Kidney glomerular epithelial cell (primary cell): ENCODE measurements at places on chromosomes 3 and 15.

DNA sequence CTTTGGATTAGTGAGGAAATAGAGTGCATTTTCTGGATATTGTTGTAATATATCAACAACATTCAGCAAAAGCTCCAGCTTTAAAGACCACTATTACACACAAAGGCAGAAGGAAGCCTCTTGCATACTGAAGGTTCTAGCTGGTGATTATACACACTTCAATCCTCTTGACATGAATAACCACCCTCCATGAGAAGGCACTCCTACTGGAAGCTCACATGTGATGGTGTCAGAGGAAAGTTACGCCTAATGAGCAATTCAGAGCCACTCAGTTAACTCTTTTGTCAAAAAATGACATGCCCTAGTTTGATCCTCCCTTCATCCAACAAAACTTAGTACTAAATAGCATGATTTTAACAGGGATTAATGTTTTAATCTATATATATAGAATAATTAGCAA, 124.6 kb upstream of the LYSMD4 start:
- DNase-seq = no peak

- DNase-seq = no peak
These were observed 262.6 kb upstream of the NAALADL2 start for GRCh38 chr3:174596447-174596982.

DNA sequence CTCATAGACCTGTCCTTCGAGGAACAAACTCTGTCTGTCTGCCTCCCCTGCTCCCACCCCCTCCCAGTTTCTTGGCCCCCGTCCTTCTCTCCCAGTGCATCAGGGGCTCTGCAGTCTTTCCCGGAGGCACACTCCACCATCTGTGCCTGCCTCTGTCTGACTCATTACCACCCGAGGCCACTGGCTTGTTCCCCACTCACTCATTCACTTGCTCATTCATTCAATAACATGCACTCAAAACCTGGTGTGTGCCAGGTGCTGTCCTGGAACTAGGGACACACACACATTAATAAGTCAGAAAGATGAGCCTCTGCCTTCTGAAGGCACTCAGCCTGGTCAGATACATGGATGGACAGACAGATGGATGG, 12.4 kb downstream of the AMIGO3 start:
- no peak for DNase-seq

DNA sequence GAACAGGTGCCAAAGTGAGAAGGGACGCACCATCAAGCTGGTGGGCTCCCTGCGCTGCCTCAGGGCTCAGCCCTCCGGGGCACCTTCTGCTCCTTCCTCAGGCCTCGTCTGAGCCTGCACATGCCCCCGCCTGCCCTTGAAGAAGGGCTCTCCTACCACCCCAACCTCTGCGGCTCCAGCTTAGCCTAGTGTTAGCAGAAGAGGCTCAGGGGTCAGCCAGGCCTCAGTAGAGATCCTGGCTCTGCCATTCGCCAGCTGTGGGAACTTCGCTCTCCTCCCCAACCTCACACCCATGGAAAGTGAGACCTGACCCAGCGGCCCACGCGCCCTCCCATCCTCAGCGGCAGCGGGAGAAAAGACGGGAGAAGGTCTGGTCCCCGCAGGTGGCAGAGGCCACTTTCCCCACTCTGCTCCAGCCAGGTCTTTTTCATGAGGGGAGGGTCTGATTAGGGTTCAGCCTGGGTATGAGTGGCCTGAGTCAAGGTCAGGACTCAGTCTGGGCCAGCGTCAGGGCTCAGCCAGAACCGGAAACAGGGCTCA, 8.2 kb downstream of the GRIP2 start:
- DNase-seq = no peak

DNA sequence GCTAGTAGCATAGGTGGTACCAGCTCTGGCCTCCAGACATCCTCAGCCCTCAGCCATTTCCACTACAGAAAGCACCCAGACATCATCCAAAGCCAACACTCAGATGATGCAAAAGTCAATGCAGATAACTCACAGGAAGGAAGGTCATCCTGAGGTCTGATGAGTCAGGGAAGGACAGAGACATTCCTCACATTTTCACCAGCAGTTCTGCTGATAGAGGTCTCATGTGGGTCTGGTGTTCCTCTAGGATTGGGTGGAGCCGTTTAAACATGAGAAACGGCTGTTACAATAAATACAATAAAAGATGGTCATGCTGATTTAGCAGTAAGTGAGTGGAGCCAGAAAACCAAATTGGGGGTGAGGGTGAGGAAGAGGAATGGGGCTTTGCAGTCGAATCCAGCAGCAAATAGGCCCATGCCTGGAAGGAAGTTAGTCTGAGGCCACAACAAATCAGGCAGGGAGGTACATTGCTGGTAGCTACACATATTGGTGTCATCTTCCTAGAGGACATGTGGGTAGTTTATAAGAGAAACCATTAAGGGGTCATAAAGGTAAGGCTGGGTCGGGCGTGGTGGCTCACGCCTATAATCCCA, 33.3 kb upstream of the FLNB start:
- peak; percentile 91 for DNase-seq

- DNase-seq = no peak
These were observed 110.1 kb downstream of the PLD1 start for GRCh38 chr3:171700157-171700556.

- DNase-seq = no peak
These were observed 441.9 kb upstream of the MDFIC2 start for GRCh38 chr3:70754314-70754713.

- no peak for DNase-seq
These were observed 9.4 kb downstream of the IMPG2 start for GRCh38 chr3:101310978-101311375.

DNA sequence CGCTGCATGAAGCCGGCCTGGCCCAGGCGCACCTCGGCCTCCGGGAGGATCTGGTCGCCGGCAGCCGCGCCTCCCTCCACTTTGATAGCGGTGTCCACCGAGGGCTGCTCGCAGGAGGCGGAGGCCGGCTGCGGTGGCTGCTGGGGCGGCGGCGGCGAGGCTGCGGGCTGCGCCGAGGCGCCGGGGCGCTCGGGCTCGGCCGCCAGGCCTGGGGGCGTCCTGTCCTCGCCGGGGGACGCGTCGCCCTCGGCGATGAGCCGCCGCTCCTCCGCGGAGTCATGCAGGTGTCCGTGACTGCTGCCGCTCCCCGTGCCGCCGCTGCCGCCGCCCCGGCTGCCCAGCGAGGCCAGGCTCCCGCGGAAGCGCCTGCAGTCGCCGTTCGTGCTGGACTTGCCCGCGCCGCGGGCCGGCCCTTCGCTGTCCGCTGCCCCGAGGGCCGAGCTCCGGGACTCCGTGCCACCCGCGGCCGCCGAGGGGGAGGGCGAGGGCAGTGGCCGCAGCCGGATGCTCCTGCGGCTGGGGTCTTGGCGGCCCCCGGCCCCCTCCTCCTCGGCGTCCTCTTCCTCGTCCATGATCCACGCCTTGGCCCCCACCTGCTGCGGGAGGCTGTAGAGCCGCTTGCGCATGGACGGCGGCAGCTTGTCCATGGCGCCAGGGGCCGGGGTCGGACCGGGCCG, 996 bp downstream of the HCN4 start:
- DNase-seq = no peak

DNA sequence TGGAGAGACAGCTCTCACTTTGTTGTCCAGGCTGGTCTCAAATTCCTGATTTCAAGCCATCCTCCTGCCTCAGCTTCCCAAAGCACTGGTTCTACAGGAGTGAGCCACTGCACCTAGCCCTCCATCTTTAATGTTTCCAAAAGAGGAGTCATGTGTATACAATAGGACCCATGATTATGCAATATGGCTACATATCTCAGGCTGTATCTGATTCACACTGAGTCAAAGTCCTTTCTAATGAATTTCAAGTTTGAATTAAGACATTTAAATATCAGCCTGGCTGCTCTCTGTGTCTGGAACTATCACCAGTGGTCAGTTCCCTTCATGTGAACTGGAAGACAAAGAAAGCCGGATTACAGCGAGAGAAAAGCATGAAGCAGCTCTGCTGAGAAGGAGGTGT, 90.5 kb downstream of the MINAR1 start:
- DNase-seq = no peak

- DNase-seq = no peak
These were observed 13.5 kb downstream of the MCCC1 start for GRCh38 chr3:183085634-183086390.

- DNase-seq = no peak
These were observed 11.2 kb downstream of the SENP7 start for GRCh38 chr3:101501783-101502182.

- no peak for DNase-seq
These were observed 251.0 kb upstream of the TLE3 start for GRCh38 chr15:70348581-70349344.

GRCh38 chr3:18729671-18730070, 304.5 kb upstream of the SATB1 start:
- DNase-seq = no peak

GRCh38 chr3:76753599-76753998, 286.3 kb upstream of the ROBO2 start:
- peak; percentile 8 for DNase-seq

DNA sequence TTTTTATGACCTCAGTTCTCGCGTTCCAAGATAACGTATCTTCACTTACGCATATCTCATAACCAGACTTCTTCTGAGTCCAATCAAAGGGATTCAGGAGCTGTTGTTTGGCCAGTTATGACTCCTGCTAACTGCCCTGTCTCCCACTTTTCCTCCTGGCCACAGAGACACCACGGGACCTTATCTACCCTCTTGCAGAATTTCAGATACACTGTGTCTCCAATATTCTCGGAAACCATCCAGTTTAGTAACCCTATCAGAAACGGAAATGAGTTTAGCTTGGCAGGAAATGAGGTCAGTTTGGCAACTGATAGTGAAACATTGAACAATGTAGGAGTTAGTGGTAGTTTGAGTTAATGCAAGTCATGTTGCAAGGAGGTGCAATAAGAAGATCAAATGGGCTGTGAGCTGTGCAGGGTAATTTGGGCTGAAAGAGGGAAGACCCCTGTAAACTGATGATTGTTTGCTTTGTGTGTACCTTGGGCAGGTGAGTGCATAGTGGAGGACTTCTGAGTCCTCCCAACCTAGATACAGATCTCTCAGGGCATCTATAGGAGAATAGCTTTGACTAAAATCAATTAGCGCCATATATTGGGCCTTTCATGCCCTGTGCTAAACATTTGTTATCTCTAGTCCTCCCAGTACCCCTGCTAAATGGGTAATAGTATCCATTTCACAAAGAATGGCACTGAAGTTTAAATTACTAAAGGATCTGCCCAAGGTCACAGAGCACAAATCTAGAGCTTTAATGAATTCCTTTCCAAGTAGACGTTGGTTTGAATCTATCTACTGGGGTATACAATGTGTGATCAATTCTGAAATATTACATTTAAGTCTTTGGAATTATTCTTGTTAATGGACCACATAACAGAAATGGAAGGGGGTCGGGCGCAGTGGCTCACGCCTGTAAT, 41.3 kb upstream of the PIK3CB start:
- DNase-seq = no peak

- no peak for DNase-seq
These were observed 173.8 kb downstream of the FNDC3B start for GRCh38 chr3:172213200-172213599.

GRCh38 chr3:112925969-112926368, 48.9 kb downstream of the CD200R1 start:
- no peak for DNase-seq

GRCh38 chr3:160667452-160667851, 9.5 kb upstream of the ARL14 start:
- DNase-seq = peak; percentile 68

DNA sequence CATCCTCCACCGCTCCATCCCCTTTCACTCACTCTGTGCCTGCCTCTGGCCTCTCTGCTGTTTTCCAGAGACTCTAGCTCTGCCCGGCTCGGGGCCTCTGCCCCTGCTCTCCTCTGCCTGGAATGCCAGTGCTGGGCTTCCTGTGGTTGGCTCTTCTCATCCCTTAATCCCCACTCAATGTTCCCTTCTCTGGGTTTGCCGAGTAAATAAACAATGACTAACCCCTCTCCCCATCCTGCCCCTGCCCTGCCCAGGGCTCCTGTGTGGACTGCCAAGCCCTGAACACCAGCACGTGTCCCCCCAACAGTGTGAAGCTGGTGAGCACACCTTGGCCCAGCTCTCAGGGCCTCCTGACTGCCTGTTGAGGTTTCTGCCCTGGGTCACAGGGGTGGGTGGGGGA, 12.2 kb downstream of the STAB1 start:
- DNase-seq = no peak

DNA sequence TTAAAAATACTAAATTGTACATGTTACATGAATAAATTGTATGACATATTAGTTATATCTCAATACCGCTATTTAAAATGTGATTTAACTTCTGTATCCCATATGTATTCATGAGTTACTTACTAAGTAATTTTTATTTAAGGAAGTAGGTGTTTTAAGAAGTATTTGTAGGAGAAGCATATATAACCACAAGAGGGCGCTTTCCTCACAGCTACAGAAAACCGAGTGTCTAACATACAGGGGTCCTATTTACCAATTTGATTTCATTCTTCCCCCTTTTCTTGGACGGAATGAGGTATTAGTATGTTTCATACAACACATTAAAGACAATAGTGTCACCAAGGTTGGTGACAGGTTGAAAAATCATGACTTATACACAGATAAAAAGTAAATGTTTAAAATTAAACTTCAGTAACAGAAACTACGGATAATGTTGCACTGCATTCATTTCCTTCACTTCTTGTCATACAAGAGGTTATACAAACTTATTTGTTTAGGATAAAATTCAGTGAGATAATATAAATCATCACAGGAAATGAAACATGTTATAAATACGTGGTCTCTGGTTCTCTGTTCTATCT, 253.6 kb downstream of the MAGI1 start:
- peak; percentile 43 for DNase-seq

- DNase-seq = no peak
These were observed 119.5 kb upstream of the MLF1 start for GRCh38 chr3:158451405-158452055.

- DNase-seq = no peak
These were observed 36.3 kb upstream of the SH3BP5 start for GRCh38 chr3:15368561-15369135.

- DNase-seq = no peak
These were observed 58.5 kb upstream of the SAMMSON start for GRCh38 chr3:69941037-69941436.

DNA sequence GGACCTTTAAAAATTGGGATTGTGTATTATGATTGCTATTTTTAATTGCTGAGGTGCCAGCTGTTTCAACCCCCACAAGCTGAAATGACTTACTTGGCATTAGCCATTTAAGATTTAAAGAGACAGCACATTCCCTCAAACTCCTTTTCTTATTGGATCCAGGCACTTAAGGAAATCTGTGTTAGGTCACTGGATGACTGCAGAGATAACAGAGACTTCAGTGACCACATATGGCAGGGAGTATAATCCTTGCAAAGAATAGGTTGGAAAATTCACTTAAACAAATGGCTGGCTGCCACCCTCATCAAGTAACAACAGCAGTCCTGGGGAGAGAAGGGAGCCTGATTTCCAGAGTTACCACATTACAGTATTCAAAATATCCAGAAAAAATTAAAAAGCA, 66.6 kb downstream of the SLMAP start:
- no peak for DNase-seq

DNA sequence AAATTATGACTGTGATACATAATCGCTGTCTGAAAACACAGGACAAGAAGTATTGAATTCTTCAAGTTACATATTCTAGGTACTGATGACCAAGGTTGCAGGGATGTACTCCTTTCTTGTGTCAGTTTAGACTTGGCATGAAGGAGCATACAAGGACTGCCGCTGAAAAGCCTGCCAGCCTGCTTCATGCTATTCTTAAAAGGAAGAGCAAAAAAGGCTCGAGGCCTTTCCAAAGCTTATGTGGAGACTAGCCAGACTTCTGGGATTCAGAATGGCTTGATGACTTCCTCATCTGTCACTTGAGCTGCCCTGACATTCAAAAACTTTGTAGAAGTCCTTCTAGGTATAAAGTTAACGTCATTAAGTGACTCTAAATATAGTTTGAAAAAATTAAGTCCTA, 92.0 kb downstream of the CADM2 start:
- DNase-seq = no peak

GRCh38 chr3:13788522-13789424, 91.1 kb downstream of the WNT7A start:
- DNase-seq = no peak
